Activated CD8-positive, alpha-beta memory T cell treated with anti-CD3 and anti-CD28 coated beads for 1 hour (primary cell): ENCODE measurements at places on chromosomes 7 and 10.

DNA sequence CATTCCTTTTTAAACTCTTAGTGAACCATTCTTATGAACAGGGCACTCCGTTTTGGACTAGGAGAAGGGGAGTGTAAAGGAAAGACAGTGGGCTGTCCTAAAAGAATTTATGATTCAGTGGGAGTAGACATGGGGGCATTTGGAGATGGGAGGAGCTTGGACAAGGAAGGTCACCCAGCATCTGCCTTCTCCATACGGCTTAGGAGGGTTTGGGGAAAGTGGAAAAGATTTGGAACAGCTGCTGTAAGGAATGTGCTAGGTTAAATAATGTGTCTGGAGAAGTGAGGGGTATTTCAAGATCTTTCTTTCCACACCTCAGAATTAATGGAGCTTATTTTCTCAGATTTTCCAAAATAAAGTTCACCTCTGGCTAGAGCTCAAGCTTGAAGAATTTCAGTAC lies 24.0 kb downstream of the SLC35G1 start:
- DNase-seq: no peak

GRCh38 chr10:75542906-75543305 lies 111.5 kb downstream of the LRMDA start:
- DNase-seq: no peak

GRCh38 chr10:6953271-6953801 lies 373.3 kb upstream of the PRKCQ start:
- no peak for DNase-seq

- DNase-seq: no peak
These were observed 202.6 kb upstream of the FZD8 start for GRCh38 chr10:35844686-35845085.

DNA sequence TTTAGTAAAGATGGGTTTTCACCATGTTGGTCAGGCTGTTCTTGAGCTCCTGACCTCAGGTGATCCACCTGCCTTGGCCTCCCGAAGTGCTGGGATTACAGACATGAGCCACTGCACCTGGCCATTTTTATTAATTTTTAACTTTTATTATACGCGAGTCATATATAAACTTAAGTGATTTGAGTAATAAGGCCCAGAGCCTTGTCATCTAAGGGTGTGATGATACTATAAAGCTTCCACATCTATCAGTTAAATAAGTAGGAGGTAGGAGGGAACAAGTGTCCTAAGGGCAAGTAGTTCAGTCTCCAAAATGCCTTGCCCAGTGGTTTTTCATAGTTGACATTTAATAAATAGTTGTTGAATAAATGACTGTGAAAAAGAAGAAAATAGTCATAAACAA lies 13.3 kb upstream of the HILPDA start:
- no peak for DNase-seq

DNA sequence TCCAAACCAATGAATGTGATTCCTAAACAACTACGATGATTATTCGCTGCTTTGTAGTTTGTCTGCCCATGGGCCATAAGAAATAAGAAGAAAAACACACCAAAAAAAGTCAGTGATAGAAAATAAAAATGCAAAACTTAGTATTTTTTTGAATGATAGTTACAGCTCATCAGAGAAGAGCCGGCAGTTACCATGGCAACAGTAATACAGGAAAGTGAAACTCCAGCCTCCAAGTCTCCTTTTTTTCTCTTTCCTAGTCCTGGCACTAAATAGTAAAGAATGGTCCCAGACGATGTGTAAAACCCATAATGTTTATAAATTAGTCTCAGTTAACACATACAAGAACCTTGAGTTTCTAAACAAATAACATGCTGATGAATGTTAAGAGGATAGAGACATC lies 21.6 kb upstream of the LHFPL3 start:
- no peak for DNase-seq

- no peak for DNase-seq
These were observed 36.1 kb downstream of the C10orf90 start for GRCh38 chr10:126634347-126634746.

DNA sequence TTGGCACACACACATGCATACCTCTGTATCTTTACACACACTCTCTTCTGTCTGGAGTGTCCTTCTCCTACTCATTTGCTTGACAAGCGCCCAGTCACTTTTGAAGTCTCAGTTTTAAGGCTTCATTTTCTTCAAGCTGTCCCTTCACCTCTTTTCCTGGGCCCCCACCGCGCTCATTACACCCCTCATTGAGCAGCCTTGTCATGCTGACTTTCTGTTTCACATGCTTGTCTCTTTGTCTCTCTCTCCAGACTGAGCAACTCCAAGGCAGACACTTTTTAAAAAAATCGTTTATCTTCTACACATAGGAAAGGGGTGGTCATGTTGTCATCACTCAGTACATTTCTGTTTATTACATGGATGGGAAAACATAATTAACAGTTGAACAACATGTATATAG lies 225.2 kb upstream of the FZD1 start:
- no peak for DNase-seq

DNA sequence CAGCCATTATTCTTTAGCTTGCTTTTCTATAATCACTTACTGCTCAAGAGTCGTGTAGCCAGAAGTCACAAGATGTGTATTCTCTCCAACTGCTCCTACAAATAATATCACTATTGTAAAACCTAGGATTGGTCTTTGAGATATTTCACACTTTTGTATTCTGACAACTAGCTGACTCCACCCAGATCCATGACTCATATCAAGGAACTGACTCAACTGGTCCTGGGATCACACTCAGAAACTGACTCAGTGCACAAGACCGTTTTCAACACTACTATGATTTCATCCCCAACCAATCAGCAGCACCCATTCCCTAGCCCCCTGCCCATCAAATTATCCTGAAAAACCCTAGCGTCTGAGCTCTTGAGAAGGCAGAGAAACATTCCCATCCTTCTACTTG lies 56.5 kb upstream of the ORC5 start:
- no peak for DNase-seq

DNA sequence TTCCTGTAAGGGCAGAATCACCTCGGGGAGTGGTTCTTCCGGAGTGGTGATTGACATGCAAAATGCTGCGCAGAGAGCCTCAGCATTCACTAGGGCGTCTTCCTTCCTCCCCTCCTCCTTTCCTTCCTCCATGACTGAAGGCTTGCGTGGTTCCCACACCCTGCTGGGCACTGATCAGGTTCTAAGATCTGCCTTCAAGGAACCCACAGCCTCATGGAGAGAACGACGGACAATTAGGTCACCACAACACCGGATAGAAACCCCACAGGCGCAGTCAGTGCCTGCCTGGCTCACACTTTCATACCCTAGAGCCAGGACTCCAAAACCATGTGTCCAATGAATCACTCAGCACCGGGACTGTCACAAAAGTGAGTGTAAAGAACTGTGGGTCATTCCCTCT lies 131.3 kb downstream of the DPP6 start:
- DNase-seq: no peak

- no peak for DNase-seq
These were observed 9.7 kb upstream of the ANLN start for GRCh38 chr7:36379831-36380504.

DNA sequence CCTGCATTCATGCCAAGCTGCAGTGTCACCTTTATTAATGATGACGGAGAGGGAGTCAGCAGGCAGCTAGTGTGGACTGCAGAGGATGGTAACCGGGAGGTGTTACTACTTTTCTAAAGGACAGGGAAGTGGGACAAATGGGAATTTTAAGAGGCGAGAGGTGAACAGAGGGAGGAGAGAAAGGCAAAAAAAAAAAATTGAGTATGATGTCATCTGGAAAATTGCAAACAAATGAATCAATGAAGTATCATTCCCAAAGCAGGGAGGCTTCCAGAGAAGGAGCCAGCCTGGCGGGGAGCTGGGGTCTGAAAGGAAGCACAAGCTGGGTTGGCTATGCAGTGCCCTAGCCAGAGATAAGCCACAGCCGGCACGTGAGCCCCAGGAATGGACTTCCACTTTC lies 12.9 kb downstream of the FRG2B start:
- no peak for DNase-seq

GRCh38 chr10:88082806-88083596 lies 219.6 kb downstream of the PTEN start:
- DNase-seq: no peak

- DNase-seq: no peak
These were observed 53.8 kb downstream of the PANK1 start for GRCh38 chr10:89591111-89591795.

GRCh38 chr7:90592033-90592432 lies 4.1 kb upstream of the CDK14 start:
- no peak for DNase-seq

GRCh38 chr10:121633056-121633455 lies 34.8 kb upstream of the FGFR2 start:
- no peak for DNase-seq

- DNase-seq: no peak
These were observed 18.9 kb upstream of the RAMP3 start for GRCh38 chr7:45138433-45139267.

DNA sequence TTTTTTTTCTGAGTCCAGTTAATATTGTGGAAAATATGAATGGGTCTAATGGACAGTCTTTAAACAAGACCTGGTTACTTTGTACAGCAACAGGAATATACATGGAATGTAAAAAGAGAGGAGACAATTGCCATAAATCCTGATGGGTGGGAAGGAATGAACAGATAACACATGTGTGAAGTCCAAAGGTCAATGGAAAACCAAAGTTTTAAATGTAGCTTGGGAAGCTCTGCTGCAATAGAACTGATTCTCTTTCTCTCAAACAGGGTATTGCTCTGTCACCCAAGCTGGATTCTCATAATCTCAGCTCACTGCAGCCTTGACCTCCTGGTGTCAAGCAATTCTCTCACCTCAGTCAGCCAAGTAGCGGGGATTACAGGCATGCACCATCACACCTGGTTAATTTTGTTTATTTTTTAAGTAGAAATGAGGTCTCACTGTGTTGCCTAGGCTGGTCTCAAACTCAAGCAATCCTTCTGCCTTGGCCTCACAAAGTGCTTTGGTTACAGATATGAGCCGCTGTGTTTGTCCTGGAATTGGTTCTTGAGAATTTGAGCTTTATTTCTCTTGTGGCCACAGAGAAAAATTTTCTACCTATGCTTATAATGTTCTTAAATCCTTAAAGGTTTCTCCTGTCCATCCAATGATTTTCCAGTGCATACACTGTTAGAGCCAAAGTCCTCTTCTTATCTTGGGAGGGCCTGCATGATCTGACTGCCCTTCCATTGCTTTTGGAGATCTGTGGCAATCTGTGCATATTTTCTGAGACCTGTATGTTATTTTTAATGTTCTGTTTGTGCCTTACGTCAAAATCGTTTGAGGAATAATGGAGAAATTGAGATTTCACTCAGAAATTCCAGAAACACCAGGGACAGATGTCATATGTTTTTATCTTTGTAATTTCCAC lies 30.7 kb upstream of the ZNF92 start:
- no peak for DNase-seq

- DNase-seq: no peak
These were observed 22.3 kb upstream of the SEC61G start for GRCh38 chr7:54781134-54781920.

DNA sequence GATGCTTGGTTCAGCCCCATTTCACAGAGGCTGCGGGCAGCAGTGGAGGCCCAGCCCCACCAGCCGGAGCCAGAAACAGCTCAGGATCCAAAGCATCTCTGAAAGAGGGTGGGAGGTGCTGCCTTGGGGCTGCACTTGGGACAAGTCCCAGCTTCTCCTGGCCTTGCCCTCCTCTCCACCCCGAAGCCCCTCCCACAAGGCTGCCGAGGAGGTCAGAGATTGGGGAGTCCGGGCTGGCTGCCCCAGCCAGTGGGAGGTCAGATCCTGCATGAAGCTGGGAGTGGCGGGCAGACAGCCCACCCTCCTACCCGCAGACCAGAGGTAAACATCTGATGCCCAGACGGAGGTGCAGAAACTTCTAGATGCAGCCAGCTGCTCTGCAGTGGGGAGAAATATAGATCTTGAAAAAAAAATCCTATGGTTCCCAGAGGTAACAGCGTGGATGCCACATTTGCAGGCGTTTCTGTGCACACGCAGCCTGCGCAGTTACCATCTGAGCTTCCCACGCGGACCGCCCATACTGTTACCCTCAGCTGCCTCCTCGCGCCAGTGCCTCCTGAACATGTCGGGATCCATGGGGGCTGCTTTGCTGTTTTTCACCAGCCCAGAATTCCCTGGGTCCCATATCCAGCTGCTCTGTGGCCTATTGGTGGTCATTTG lies 36.9 kb upstream of the GNA12 start:
- DNase-seq: no peak

DNA sequence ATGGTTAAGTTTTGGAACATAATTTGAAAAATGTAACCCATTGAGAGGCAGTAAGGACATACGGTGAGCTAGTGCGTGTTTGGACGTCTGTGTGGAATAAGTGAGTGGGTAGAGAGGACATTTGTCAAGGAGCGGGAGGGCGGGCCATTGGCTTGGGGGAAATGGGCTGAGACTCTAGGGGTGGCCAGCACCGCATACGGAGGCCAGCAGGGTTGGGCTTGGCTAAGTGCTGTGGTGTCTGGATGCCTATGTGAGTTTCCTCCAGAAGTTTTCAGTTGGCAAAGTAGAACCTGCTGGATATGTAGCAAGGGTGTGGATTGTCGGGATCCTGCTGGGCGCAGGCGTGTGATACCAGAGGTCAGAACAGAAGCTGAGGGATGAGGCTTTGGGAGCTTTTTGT lies 103.0 kb downstream of the TCF7L2 start:
- no peak for DNase-seq

DNA sequence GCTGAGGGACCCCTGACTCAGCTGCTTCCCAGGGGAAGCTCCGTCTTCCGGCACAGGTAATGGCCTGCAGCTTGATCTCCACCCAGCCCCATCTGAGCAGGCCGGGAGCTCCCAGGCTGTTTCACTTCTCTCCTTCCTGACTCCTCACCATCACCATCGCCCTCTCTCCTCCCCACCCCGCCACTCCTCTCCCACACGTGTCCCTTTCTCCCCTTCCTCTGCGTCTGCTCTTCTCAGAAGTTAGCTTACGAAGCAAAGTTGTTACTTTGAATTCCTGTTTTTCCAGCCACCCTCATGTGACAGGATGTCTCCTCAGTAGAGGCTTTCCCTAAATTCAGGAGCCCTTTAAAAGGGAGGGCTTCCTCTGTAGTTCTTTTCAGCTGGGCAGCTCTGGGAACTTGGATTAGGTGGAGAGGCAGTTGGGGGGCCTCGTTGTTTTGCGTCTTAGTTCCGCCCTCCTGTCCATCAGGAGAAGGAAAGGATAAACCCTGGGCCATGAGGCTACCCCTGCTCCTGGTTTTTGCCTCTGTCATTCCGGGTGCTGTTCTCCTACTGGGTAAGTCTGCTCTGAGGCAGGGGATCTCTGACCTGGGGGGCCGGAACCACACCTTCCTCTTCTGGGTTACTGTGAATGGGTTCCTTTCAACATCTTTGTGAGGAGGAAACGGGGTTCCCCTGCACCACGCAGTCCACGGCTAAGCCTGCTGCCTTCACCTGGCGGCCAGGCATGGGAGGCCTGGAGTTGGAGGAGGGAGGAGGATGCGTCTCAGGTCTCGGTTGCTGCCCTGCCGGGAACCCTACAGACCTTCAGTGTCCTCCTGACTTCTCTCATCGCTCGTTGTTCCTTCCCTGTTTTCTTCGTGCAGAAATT lies at the start of gene MRC1:
Gene MRC1 (plus strand): TSS at position 378 of the 871 bp plus-strand sequence. CDS start 118 bp downstream, at position 496.
- no peak for DNase-seq

DNA sequence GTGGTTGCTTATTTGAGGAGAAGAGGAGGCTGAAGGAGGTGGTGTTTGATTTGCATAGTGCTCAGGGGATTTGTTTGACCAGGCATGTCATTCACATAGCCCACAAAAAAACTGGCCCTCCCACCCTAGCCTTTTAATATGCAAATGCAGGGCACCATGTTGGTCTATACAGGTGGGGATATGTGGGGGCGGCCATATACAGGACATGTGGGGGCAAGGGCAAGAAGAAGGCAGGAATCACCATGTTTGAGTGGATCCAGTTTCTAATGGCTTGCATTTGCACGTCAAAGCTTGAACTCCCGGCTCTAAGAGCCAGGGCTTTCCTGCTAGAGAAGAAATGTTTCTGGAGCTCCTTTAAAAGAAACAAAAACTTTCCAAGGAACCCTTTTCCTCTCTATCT lies 541.0 kb downstream of the ZWINT start:
- DNase-seq: no peak
